ENCODE measurements at places on chromosomes 5 and 9. TPM values are rescaled to one million over a fixed set of nuclear protein-coding genes. Genes with fewer than 3 reads are reported as not detected.

DNA sequence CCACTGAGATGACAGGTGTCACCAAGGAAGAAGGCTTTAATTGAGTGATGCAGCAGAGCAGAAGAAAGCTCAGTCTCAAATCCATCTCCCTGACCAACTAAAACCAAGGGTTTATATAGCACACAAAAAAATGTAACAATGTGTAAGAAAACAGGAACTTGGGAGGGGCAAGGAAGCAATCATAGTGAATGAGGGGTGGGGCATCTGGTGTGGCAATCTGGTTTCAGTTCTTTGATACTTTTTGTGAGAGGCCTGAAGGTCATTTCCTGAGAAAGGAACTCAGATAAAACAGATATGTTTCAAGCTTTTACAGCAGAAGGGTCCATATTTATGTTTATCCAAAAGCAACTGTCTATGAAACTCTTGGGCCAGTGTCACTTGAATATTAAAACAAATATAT lies 19.7 kb downstream of the CD180 start:
- DNase-seq = no peak

- no peak for DNase-seq
Observed at GRCh38 chr9:95512709-95513095, 4.1 kb downstream of the PTCH1 start.

- DNase-seq = no peak
Observed at GRCh38 chr9:118459913-118460312, 755.7 kb downstream of the TLR4 start.

DNA sequence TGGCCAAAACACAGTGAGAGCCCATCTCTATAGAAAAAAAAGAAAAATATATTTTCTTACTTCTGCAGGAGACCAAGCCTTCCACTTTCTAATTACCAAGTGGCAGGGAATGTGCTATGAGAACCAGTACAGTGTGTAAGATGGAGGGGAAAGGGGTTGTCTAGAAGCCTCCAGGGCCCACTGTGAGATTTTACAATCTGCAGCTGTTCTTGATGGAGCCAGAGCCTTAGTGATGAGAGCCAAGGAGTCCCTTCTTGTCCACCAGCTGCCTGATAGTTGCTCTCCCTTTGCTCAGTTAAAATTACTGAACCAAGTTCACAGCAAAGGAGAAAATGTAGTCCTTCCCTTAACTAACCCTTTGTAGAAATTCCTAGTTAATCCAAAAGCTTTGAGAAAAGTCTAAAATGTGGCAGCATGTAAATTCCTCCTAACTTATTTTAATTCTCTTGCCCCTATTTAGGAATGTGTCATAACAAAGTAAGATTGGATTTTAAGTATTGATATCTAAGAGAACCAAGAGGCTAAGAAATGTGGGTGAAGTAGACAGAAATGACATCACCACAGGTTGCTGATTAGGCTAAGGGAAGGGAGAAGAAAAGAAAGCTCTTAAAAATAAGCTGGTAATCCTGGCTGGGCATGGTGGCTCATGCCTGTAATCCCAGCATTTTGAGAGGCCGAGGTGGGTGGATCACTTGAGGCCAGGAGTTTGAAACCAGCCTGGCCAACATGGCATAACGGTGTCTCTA lies 19.3 kb downstream of the SRP19 start:
- no peak for DNase-seq

DNA sequence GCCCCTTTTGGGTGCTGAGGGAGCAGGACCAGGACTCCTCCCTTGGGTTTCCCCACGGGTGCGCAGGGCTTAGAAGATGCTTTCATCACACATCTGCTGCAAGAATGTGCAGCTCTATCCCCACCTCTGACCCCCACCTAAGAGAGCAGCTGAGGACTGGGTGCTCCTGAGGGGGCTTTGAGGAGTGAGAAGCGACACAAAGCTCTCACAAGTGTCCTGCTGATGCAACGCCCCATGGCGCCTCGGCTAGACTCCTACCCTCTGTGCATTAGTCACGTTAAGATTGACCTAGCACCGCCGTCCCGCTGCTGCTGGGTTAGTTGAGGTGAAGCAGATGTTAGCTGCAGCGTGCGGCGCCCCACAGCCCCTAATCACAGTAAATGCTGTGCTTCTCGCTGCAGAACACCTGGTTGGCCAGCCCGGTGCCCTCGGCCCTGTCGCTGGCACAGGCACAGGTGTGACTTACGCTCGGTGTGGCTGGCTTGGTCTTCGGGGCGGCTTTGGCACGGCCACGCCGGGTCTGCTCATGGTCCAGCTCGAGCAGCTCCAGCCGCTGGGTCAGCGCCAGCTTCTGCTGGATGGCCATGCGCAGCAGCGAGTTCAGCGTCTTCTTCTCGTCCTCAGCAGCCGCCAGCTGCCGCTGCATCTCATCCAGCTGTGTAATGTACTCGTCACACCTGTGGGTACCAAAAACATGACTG lies 45.0 kb upstream of the IPPK start:
- no peak for DNase-seq

- peak; percentile 33 for DNase-seq
Observed at GRCh38 chr5:138241688-138242571, 28.8 kb upstream of the CDC23 start.

DNA sequence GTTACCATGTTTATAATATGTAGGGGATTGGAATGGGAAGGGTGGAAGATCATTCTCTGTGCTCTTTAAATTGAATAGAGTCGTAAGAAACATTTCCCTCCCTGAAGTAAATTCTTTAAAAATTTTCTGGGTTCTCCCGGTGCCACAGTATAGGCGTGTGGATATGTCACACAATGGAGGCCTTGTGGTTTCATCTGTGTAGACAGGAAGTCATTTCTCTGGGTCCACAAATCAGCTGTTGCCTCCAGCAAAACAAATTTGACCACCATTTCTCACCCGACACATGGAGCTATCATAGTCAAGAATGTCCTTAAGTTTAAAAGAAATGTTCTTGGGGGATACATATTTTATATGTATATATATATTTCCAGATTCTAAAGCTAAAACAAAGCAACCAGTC lies 17.4 kb downstream of the CEP78 start:
- DNase-seq = no peak

DNA sequence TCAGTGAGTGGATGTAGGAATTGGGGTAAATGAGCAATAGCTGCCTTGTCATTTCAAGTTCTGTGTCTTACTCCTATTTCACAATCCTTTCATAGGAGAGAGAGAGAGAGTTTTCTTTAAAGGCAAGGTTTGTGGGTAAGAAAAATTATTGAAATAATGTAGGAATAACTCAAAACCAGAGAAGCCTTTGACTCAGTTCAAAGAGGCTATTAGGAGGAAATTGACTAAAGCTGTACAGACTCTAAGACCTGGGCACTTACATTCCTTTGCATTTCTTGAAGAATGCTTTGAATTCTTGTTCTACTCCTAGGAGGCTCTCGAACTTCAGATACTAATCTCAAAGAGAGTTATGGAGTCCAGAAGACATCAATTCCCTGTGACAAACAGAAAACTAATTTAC lies 257.1 kb downstream of the FBXL7 start:
- DNase-seq = no peak

- DNase-seq = no peak
Observed at GRCh38 chr9:130446101-130446861, 1.5 kb downstream of the ASS1 start.

DNA sequence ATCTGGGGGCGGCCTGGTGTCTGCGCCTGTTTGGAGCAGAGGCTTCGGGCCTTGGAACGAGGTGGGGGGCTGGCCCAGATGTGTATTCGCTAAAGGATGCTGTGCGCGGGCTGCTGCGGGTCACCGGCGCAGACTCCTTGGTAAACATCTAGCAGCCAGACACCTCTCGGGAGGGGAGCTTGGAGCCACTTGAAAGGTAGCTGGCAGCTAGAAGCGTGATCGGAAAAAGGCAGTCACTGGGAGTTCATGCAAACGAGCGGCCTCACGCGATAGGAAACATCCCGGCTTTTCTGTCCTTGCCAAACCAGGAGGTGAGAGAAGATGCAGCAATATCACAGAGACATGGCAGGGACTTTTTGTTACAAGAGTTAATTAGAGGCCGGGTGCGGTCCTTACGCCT lies 8.1 kb downstream of the LAMC3 start:
- DNase-seq = no peak

GRCh38 chr9:126490871-126491567 lies 122.7 kb upstream of the LMX1B start:
- peak; percentile 48 for DNase-seq

GRCh38 chr9:70205366-70206020 lies 53.3 kb upstream of the SMC5 start:
- no peak for DNase-seq

DNA sequence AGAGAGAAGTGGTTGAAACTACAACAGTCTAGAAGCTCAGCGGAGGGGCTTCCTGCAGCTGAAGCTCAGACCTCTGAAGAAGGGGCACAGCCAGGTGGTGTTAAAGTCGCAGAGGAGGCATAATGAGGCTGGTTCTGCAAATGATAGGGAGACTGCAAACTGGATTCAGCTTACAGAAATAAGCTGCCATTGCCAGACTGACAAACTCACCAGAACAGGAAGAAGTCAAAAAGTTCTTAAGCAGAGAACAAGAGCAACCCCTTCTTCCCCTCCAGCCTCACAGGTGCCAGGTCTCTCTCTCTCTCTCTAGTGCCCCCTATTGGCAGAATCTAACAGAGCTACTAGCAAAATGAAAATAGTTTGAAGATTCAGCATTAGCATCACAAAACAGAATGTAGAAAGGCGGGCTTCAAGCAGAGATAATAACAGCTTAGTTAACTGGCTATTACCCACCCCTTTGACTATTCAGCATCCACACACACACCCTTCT lies 76.7 kb downstream of the GRAMD2B start:
- DNase-seq = no peak

DNA sequence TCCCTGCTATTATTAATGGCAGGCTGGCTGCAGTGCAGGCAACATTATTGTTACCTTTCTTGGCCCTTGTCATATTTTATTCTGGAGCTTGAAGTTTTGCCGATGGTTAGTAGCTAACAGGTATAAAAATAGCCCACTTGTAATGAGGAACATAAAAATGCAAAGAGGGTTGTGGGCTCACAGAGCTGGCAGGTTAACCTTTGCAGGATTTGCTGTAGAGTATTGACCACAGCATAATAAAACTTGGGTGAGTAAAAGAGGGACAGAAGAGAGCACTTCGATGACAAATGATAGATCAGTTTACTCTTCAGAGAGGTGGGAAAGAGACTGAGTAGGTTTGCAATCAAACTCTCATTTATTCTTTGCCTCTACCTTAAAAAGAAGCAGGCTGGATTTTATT lies 49.7 kb upstream of the SGCD start:
- DNase-seq = no peak

- DNase-seq = no peak
Observed at GRCh38 chr9:124820698-124821623, 32.3 kb upstream of the WDR38 start.

DNA sequence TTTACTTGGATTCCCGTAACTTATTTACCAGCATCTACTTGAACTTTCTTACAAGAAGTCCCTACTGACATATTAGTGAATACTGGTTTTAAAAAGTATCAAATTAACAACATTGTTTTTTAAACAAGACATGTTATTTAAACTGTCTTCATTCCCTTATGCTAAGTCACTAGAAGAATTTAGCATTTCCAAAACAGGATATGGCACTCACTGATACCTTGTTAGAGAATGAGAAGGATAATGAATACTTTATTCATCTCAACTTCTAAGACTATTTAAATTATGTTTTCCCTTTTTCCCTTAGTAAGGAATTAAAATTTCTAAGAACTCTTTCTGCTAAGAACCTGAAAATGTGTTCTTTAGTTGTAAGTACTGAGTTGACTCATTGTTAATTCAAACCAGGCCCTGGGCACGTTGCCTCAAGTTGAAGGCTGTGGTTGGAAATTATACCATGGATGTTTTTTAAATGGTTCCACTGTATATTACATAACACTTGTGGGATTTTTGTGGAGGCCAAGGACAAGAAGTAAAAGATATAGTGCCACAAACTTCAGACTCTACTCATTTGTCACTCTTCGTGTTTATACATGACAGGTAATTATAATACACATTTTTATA lies 219.0 kb upstream of the EDIL3 start:
- DNase-seq = no peak

GRCh38 chr5:24474685-24475084 lies 170.1 kb downstream of the CDH10 start:
- DNase-seq = no peak

DNA sequence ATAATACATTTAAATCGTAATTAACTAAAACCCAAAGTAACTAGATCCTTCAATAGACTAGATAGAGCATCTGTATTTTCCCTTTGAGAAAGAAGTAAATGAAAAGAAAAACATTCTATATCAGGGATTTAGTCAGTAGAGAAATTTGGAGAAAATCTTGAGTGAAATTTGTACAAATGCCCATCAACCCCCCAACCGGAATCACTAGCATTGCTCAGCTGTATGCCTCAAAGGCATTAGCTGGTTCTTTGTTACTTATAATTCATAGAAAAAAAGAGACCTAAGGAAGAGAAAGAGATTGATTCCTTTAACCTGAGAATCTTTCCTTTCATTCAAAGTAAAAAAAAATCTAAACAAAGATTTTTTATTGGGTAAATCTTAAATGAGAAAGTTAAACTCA lies 659 bp downstream of the OMD start:
- no peak for DNase-seq

DNA sequence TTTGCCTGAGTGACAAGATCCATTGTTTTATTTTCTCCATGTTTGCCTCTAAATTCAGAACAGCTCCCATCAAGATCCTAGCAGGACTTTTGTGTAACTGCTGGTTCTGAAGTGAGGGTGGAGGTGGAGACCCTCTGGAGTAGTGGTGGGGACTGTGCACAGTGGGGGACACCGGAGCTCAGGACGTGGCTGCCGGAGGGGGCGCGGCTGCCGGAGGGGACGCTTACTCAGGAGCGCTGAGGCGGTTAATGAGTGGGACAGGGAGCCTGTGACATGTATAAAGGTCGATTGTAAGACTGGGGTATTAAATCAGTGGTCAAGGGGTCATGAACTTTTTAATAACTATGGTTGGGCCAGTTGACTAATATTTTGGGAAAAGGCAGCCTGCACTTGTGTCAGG lies 127.0 kb upstream of the CACNA1B start:
- DNase-seq = no peak

Gene TAS2R1
- polyA plus RNA-seq = not detected

Gene TMEM171
- 4.7 TPM for polyA plus RNA-seq

Gene PRR7
- polyA plus RNA-seq = 0.97 TPM

Gene FOXD4L4
- not detected for polyA plus RNA-seq

Gene SLCO6A1
- polyA plus RNA-seq = not detected

Gene NOXA1
- 4.8 TPM for polyA plus RNA-seq

Gene PCDHA6
- 0.47 TPM for polyA plus RNA-seq

Gene SPINK13
- polyA plus RNA-seq = 0.37 TPM

Gene MLANA
- 1.1 TPM for polyA plus RNA-seq

All from right renal cortex interstitium (tissue), 3 donors.